ENCODE measurements at places on chromosomes 3 and 15.

DNA sequence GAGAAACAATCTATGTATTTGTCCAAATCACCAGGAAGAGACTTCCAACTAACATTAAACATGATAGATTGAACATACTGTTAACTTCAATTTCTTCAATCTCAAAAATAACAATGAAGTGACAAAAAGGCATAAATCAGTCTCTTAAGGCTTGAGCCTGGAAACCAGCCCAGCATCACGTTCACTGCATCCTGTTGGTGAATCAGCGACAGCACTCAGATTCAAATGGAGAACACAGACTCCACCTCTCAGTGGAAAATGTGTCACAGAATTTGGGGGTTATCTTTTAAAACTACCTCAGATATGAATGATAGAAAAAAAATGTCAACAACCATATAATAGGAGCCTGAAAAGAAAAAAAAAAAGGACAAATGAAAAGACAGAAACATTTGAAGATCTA lies 212.0 kb downstream of the MINAR1 start:
- no peak overlapping the region for H3K4me3 ChIP-seq
- no peaks in the 10 kb centered on the region for H3K27me3 ChIP-seq
- DNase-seq = no peak
- H3K4me1 ChIP-seq = no peaks in the 10 kb centered on the region

DNA sequence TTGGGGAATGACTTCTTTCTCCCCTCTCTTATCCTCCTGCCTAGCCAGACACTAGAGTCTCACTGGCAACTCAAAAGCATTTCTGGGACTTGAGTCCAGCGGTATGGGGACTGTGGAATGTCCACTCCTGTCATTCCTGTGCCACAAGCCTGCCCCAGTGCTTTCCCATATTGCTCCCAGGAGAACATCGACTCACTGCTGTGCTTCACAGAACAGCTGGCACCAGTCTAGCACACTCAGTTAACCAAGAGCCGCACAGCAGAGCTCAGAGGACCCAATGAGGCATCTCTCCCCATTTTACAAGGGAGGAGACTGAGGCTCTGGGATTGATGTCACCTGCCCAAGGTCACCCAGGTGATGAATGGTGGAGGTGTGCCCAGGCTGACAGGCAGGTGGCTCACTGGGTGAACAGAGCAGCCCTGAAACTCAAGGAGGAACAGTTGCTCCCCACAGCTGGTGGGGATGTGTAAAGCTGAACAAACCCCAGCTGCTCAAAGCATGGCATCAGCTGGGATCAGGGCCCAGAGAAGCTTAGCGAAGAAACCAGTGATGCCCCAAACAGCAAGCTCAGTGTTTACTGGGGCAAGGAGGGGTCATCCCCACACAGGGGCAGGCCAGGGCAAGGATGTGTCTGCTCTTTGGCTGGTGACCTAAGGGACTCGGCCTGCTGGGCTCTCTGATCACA lies 35.4 kb upstream of the DUSP7 start:
- no peaks in the 10 kb centered on the region for H3K36me3 ChIP-seq
- no peak for DNase-seq
- peak overlapping the region; percentile 88 for H3K27ac ChIP-seq
- H3K27me3 ChIP-seq = no peaks in the 10 kb centered on the region

DNA sequence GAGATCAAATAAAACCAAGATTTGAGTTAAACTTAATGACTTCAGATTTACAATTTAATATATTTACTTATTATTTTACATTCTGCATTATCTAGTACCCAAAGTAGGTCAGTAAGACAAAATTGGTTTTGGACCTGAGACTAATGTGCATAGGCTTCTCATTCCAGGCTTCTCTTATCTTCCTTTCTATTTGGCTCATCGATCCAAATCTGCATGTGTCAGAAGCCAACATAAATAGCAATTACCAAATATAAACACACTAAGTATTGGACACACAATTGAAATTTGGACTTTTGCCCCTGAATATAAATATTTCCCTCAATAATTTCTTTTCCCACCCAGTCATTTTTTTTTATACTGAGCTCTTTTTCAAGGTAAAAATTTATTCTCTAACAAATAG lies 290.6 kb upstream of the ARHGEF26 start:
- no peak overlapping the region for H3K27ac ChIP-seq
- H3K4me3 ChIP-seq = no peak overlapping the region
- H3K36me3 ChIP-seq = no peaks in the 10 kb centered on the region
- H3K4me1 ChIP-seq = no peaks in the 10 kb centered on the region
- no peaks in the 10 kb centered on the region for H3K27me3 ChIP-seq
- no peak for DNase-seq

GRCh38 chr3:120555657-120556509 lies 40.3 kb upstream of the NDUFB4 start:
- H3K27ac ChIP-seq = peak overlapping the region; percentile 17
- H3K4me1 ChIP-seq = peaks cover 11% of the 10 kb centered on the region
- H3K4me3 ChIP-seq = no peak overlapping the region

DNA sequence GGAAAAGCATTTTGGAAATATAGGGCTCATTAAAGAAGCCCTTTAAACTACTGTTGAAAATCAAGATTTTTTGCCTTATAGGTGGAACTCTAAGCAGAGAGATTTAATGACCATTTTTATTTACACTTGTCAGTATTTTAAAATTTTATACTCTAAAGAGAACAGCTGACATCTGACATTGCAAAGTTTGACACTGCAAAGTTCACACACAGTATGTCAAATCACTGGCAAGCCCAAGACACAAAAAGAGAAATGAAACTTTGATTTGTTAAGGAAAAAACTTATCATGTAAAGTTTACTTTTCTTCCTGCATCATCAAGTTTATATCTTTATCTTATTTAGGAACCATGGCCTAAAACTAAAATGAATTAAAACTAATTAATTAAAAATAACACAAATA lies 40.2 kb downstream of the DPH6 start:
- no peaks in the 10 kb centered on the region for H3K27me3 ChIP-seq
- H3K4me3 ChIP-seq = no peak overlapping the region
- DNase-seq = no peak
- peaks cover 23% of the 10 kb centered on the region for H3K4me1 ChIP-seq

- H3K36me3 ChIP-seq = no peaks in the 10 kb centered on the region
- no peak overlapping the region for H3K27ac ChIP-seq
- H3K4me1 ChIP-seq = peaks cover 18% of the 10 kb centered on the region
Measured at GRCh38 chr15:73694419-73694818, 10.2 kb downstream of the CD276 start.
